Stimulated activated CD8-positive, alpha-beta memory T cell treated with anti-CD3 and anti-CD28 coated beads, Interleukin-7, amount 100 ng/mL, for 1 hour (primary cell): ENCODE measurements at places on chromosomes 1 and 21.

- no peak for DNase-seq
These were observed 2.8 kb upstream of the EFHD2 start for GRCh38 chr1:15406614-15407559.

- no peak for DNase-seq
These were observed 5.1 kb upstream of the UTP25 start for GRCh38 chr1:209822706-209823105.

- DNase-seq = no peak
These were observed 89.5 kb downstream of the DDAH1 start for GRCh38 chr1:85375493-85375892.

DNA sequence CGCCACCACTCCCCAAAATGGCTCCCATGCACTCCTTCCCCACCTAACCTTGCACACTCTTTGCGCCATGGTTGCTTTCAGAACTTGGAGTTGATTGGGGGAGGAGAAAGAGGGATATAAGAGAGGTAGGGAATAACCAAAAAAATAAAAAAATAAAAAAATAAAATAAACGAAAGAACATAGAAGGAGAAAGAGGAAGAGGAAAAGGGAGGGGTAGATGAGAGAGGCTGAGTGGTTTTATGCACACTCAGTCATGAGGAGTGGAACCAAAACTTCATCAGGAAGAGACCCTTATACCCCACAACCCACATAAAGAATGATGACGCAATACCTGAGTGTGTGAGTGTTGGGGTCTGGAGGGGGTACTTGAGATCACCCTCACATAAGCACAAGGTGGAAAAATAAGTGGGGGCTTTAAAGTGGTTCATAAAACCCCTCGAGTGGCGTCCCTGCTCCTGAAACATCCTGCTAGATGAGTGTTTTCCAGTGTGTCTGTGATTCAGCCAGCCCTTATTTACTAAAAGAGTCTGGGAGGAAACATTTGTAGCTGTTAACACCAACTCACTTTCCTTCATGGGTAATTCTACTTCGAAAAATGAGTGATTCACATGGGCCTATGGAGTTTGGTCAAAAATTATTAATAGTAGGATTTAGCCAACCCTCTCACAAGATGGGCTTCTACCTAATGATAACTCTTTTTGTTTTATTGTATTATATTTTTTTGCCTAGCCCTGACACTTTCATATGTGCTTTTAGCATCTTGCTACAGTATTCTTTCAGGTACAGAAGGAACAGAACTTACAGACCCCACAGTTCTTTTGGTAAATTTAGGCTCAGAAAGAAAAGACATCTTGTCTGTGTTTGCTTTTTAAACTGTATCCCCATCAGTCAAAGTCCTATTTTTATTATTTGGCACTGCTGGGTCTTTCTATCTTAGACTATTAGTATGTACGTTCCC, 5.2 kb downstream of the SLAMF1 start:
- DNase-seq = no peak

DNA sequence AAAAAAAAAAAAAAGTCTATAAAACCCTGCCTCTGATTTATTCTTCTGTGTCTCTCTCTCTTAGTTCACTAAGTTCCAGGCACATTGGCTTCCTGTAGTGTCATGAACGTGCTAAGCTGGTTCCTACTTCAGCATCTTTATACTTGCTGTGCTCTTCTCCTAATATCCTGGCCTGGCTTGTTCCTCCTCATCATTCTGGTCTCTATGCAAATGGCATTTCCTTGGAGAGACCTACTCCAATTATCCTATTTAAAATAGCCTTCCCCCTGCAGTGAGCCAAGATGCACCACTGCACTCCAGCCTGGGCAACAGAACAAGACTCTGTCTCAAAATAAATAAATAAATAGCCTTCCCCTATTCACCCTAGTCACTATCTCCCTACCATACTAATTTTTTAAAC, 9.7 kb upstream of the CLCC1 start:
- no peak for DNase-seq

DNA sequence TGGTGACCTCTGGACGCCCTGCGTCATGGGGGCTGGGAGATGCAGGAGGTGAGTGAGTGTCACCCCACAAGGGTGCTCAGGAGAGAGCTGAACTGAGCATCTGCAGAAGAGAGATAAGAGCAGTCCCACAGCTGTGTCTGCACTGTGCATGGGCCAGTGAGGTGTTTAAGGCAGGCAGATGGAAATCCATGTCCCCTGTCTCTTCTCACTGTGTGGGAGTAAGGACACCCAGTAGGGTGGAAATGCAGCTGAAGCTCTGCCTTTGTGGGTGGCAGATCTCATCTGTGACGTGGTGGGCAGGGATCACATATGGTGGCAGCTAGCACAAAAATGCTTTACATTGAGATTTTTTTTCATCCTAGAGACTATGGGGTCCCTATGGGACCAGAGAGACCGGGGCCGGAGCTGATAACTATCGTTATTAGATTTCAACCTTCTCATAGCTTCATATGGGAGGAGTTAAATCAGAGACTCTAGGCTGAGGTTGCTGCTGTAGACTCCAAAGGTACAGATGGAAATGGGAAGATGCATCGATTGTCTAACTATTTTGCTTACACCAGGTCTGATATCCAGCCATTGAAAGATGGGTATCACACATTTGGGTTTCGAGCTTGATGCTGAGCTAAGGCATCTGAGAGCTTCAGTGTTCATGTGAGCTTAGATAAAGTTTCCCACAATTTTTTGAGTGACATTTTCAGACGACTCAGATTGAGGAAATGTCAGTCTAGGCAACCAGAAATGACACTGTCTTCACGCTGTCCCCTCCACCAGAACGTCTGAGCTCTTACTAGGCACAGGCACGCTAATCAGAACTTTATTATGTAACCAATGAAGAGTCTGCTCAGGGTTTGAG, 65.3 kb upstream of the PSEN2 start:
- DNase-seq = no peak

GRCh38 chr1:191206513-191207207, 729.0 kb upstream of the BRINP3 start:
- no peak for DNase-seq

DNA sequence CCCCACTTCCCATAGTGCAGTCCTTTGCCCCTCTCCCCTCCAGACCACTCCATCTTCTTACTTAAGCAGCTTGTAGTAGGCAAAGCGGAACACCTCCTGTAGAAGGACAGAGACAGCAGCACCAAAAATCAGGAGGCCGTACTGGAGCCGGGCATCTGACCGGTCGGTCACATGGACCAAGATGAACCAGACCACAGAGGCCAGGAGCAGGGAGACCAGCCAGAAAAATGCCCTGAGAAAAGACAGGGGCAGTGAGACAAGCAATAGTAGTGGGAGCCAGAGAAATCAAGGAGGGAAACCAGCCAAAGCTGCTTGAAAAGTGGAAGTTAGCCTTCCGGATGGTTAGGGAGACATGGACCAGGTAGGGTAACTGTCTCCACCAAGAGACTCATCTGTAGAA, 920 bp downstream of the APH1A start:
- DNase-seq = no peak

- DNase-seq = no peak
These were observed 90.0 kb downstream of the ASH1L start for GRCh38 chr1:155472491-155473083.

GRCh38 chr1:34697818-34698217, 57.0 kb upstream of the GJB5 start:
- DNase-seq = no peak

GRCh38 chr1:93442741-93443140, 5.2 kb upstream of the FNBP1L start:
- DNase-seq = no peak

DNA sequence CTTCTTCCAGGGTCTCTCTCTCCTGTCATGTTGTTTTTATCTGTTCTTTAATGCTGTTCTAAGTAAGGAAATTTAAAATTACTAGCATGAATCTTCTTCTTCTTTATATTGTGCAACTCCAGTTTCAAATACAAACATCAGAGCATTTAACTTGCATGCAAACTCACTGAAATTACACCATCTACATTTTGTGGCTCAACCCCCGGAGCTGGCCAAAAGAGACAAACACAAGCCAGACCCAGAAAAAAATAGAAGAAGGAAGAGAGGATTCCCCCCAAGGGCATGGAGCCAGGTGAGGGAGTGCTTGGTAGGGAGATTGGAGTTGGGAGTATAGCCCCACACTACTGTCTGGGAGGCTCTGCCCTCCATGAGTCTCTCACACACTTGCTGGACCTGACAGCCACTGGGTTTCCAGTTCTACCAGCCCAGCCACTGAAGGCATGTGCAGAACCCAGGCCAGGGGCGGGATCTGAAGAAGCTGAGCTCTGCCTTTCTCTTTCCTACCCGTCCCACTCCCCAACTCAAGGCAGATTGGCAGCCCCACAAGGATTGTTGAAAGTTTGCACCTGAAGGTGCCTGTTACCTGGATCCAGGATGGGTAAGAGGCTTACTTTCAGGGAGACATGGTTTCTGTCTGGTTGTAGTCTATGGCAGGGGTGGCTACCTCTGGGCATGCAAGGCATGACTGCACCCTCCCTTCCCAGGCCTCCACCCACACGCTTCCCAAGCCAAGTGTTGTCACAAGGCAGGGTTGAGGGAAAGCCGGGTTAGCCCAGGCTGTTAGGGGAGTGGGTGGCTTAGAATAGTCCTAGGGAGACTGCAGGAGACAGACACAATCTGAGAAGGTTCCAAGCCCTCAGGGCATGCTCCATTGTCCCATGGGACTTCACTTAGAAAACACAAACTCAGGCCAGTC, 297.2 kb downstream of the TGFB2 start:
- no peak for DNase-seq

GRCh38 chr1:89910780-89911179, 84.1 kb upstream of the ZNF326 start:
- DNase-seq = no peak

- no peak for DNase-seq
These were observed 91.7 kb downstream of the DTL start for GRCh38 chr1:212127221-212127620.

- no peak for DNase-seq
These were observed 4.5 kb downstream of the IRF2BP2 start for GRCh38 chr1:234605399-234605982.
